ENCODE measurements at places on chromosomes 6 and 20.

DNA sequence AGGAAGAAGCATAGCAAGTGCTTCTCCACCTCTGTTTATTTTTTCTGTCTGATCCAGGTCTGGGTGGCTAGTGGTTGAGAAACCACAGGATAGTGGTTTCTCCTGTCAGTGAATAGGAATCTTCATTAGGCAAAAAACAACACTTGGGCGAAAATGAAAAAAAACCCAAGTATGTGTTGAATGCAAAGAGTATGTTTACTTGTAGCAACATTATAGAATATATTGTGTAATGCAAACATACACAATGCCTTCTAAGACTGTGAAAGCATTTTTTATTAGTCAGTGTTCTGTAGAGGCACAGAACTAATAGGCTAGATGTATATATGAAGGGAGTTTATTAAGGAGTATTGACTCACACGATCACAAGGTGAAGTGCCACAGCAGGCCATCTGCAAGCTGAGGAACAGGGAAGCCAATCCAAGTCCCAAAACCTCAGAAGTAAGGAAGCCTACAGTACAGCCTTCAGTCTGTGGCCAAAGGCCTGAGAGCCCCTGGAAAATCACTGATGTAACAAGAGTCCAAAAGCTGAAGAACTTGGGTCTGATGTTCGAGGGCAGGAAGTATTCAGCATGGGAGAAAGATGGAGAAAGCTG, 111.1 kb downstream of the UST start:
- DNase-seq: peak; percentile 59

DNA sequence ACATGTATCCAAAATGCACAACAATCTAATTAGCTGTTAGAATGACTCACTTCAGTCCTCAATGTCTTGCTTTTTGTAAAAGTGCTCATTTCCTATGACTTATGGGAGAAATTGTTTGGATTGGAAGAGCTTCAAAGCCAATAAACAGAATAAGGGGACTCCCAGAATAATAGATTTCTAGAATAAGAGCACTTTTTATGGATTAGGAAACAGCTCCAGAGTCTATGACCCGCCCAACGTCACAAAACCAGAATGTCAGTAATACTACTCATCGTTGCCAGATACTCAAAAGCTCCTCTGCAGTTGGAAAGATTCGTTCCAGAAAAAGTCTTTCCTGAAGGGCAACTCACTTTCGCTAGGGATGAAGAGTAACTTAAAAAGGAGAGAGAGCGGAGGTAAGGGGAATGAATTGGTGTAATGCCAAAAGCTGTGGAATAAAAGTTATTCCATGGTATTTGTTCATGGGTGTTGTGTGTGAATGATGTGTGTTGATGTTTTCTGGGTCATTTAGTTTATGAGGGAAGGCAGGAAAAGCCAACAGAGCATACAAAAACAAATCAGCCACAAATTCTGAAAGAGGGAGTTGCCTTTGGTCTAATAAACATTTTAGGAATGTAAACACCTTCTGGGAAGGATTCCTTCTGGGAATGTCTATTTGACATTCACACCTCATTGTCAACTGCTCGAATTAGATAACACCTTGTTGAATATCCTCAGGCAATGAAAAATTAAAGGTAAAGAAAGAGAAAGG, 64.6 kb downstream of the SYNE1 start:
- DNase-seq: peak; percentile 11

- no peak for DNase-seq
Measured at GRCh38 chr20:48222595-48223180, 437.4 kb upstream of the SULF2 start.

DNA sequence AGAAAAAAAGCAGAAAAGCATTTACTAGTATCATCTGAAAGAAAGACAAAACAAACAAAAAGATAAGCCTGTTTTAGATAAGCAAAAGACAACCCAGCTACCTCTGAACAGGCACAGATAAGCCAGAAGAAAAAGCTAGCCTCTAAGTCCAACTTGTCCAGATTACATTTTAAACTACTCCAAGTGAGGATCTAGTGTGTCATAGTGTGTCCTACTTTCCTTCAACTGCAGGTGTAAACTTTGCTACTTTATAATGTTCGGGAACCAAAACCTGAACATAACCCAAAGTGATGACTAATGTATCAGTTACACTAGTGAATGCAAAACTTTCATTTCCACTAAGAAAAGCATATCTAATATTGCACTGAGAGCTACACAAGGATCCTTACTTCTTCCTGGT, 19.5 kb downstream of the ADNP start:
- DNase-seq: no peak

- DNase-seq: no peak
Measured at GRCh38 chr6:506920-507622, 115.5 kb downstream of the IRF4 start.

DNA sequence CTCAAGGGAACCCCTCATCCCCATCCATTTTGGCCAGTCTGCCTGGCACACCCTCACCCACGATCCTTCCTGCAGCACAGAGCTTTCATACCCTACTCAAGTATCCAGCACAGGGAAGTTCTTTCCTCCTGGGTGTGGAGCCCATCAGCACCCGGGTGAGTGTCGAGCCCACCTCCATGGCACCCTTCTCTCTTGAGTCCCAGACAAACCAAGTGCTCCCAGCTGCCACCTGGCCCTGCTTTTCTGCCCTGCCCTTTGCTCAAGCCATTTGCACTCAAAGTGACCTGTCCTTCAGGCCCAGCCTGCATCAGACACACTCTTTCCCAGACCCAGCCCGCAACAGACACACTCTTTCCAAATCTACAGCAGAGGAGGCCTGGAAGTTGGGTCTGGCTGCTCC, 257.2 kb downstream of the DLL1 start:
- DNase-seq: no peak

GRCh38 chr6:138692058-138692977, 81.3 kb upstream of the CCDC28A start:
- no peak for DNase-seq

- DNase-seq: no peak
Measured at GRCh38 chr6:13260831-13261230, 67.5 kb downstream of the TBC1D7 start.

Measured in BJ (cell line).